ENCODE measurements at places on chromosomes 3 and 15. TPM values are rescaled to one million over a fixed set of nuclear protein-coding genes. Genes with fewer than 3 reads are reported as not detected.
A peak's percentile ranks its signal among the peaks of the same experiment; 100 is the strongest.

Gene PPP1R14D
- 0.53 TPM for total RNA-seq

Gene EPHB1
- total RNA-seq, result 3.0 TPM

- H3K4me1 ChIP-seq, result peaks cover 9% of the 10 kb centered on the region
- DNase-seq, result no peak
- H3K27me3 ChIP-seq, result no peaks in the 10 kb centered on the region
- no peaks in the 10 kb centered on the region for H3K36me3 ChIP-seq
These were observed 270.3 kb upstream of the CFAP20DC start for GRCh38 chr3:59320080-59320479.

DNA sequence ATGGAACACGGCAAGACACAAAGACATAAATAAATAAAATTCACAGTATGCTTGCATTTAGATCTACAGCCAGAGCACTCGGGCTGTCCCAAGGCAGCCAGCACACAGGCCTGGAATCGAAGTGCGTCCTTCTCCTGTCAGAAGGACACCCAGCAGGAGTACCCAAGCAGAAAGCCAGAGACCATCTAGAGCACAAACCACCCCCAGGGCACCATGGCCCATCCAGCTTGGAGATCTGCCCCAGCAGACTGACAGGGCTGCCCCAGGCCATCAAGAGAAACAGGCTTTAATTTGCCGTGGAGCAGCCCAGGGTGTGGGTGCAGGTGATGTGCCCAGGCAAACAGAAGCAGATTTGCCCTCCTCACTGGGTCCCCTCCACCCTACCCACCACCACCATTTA is 7.8 kb upstream of the SPATA12 start:
- no peak for DNase-seq
- no peak overlapping the region for H3K27ac ChIP-seq
- H3K4me3 ChIP-seq, result no peak overlapping the region
- no peaks in the 10 kb centered on the region for H3K4me1 ChIP-seq
- no peaks in the 10 kb centered on the region for H3K27me3 ChIP-seq

- no peak overlapping the region for H3K27ac ChIP-seq
- H3K4me1 ChIP-seq, result no peaks in the 10 kb centered on the region
These were observed 24.5 kb downstream of the MEGF11 start for GRCh38 chr15:66228807-66229735.

- H3K4me1 ChIP-seq, result peaks cover 11% of the 10 kb centered on the region
- H3K4me3 ChIP-seq, result no peak overlapping the region
- H3K27me3 ChIP-seq, result no peaks in the 10 kb centered on the region
- DNase-seq, result no peak
These were observed 70.5 kb downstream of the CHD2 start for GRCh38 chr15:92970656-92971055.

- peaks cover 14% of the 10 kb centered on the region for H3K4me1 ChIP-seq
These were observed 84.9 kb downstream of the MEIS2 start for GRCh38 chr15:37015451-37015850.

DNA sequence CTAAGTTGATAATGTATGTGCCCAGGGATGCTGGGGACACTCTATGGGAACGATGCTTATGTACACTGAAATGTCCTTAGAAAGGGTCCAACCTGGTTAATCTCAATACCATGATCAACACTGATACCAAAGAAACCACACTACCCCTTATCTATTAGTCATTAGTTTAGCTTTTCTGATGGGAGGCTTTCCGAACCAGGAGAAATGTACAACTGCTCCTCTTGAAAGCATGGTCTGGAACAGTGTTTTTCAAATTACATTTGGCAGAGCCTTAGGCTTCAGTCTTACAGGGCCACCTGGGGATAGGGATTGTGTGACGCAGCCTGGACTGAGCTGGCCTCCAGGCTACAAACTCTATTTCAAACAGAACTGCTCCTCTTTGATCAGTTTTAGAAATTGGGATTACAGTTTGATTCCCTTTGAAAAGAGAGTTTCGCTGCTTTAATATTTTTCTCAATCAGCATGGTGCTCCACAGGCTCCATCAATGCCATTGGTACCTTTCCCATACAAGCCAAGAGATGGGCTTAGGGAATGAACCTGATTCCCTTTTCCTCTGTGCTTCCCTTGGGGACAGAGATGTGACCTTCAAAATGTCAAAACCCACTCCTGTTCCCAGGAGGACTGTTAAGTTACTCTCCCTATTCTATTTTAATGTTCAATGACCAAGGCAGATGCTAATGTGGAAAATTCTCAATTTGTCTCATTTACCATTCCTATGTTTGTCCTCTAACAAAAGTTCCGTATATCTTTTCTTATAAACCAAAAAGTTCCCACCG is 296.0 kb upstream of the ADAMTS9 start:
- H3K27ac ChIP-seq, result no peak overlapping the region
- DNase-seq, result no peak
- no peaks in the 10 kb centered on the region for H3K27me3 ChIP-seq
- no peak overlapping the region for H3K4me3 ChIP-seq
- H3K36me3 ChIP-seq, result no peaks in the 10 kb centered on the region
- no peaks in the 10 kb centered on the region for H3K4me1 ChIP-seq

DNA sequence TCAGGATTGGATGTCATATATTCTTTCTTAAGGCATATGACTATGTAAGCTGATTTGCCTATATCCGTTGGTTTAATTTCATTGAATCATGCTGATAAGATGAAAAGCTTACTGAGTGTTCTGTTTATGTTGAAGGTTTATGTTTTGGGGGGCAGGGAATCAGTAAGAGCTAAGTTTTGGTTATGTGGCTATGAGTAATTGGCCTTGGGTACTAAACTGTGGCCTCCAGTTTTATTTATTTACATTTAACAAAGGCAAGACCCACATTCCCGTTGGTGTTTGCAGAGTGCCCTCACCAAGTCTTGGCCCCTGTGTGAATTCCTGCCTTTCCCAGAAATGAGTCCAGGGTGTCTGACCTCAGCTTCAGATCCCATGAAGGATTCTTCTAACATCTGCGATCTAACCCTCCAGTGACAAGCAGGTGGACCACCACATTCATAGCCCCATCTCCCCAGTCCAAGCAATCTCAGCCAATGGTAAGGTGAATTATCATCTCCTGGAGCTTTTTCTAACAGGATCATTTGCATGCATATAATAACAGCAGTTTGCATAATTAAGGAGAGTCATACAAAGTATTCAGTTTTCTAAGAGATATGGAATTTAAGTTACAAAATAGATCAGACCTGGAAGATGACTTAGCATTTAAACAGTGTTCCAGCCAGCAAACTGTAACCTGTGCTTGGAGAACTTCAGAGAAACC is 27.4 kb downstream of the GLDN start:
- no peak overlapping the region for H3K27ac ChIP-seq
- no peak for DNase-seq
- no peaks in the 10 kb centered on the region for H3K27me3 ChIP-seq

DNA sequence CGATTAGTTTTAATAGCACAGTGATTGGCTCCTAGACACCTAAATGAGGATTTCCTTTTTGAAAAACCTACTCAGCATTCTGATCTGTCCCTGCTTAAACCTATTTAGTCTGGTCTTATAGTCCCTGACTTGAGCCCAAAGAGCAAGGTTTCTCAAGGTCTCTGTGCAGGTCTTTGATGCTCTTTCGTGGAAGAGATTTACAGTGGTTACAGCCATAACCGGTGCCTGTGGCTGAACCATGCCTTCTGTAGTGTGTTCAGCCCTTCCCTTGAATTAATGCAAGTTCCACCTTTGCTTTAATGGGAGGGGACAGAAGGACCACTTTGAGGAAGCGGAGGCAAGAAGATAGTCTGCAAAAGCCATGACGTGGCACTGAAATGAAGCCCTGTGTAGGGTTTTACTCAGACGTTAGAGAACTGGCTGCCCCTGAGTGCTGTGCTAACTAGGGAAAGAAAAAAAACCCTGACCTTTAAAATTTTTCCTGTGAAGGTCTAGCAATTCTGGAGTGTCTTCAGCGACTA is 43.0 kb downstream of the ZBTB38 start:
- no peak for DNase-seq
- H3K27me3 ChIP-seq, result no peaks in the 10 kb centered on the region
- peak overlapping the region; percentile 94 for H3K27ac ChIP-seq
- peaks cover 53% of the 10 kb centered on the region for H3K36me3 ChIP-seq

DNA sequence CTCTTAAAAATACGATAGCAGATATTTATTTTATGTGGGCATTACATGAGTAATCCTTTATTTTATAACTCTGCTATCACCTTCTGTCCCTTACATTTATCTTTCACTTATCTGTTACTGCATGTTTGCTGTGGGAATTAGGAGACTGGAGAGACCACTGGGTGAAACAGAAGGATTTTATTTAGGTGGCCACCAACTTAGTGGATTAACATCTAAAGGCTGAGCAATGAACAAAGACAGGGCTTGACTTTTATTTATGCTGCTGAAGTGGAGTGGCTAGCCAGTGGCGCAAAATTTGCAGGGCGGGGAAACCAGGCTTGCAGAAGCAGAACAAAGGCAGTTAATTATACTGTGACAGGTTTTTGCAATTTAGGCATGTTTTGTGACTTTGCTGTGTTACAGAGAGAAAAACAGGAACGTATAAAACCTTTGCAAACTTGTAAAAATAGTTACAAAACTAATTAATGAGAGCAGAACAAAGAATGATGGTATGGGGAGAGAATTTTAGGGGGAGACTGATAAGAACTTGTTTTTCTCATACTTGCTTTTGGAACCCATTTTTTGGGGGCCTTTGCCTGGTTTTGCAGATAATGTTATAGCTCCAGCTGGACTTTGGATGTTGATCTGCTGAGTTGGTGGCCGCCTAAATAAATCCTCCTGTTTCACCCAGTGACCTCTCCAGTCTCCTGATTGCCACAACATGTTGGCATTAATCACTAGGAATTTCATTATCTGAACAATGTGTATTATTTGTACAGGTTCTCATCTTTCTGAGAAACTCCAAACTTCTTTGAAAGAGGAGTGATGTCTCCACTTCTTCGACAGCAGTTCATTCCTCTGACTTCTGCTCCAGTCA is 18.0 kb downstream of the KLHL24 start:
- H3K4me1 ChIP-seq, result no peaks in the 10 kb centered on the region
- no peak overlapping the region for H3K27ac ChIP-seq

Measured in lower lobe of right lung (tissue), 2 donors.